ENCODE measurements at places on chromosomes 12 and 14.

- no peak for DNase-seq
Measured at GRCh38 chr12:93041416-93041815, 112.3 kb upstream of the EEA1 start.

- no peak for DNase-seq
Measured at GRCh38 chr14:69841656-69842055, 37.6 kb upstream of the SMOC1 start.

GRCh38 chr12:75976113-75976512 lies 55.5 kb downstream of the PHLDA1 start:
- DNase-seq = no peak

DNA sequence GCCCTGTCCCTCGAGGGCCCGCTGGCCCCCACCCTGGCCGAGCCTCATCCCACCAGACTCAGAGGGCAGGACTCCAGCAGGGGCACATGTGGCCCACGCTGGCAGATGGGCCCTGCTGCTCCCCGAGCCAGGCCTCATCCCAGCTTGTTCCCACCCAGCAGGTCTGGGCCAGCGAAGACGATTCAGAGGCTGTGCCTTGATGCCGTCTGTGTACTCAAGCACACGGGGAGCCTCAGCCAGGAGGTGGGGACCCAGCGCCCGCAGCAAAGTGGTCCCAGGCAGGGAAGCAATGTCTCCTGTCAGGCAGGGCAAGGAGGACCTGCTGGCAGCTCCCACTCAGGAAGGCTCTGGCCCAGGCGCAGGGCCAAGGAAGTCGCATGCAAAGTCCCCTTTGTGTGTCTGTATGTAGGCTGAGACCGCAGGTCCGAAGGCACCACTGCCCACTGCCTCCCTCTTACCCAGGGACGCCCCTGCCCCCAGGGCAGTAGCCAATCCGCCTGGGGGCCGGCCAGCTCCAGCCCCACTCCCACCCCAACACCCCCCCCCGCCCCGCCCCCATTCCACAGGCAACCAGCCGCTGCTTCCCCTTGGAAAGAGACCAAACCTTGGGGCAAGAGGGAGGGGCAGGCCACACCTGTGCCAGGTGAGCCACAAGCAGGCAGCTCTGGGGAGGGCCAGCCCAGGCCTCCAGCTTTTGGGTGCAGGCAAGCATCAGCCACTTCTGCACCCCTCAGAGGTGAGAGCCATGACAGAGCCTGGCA lies 9.4 kb downstream of the DEGS2 start:
- no peak for DNase-seq

DNA sequence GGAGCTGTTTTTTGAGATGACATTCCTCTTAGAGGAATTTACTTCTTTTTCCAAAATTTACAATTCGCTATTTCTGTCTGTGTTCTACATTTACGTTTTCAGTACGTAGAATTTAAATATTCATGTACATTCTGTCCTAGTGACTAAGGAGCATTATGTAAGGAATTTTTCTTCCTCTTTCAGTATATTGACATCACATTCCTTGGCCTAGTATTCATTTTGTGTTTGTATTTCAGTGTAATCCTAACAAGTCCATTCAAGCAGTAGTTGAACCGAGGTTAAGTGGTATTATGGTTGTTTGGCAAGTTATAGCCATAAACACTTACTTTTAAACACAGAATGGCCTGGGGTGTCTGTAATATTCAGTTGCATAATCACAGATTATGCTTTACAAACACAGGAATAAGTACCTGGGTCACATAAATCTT lies 465.2 kb downstream of the PCNX1 start:
- peak; percentile 15 for DNase-seq

GRCh38 chr12:69553628-69554248 lies 31.5 kb upstream of the CCT2 start:
- DNase-seq = peak; percentile 24

GRCh38 chr12:115606040-115606439 lies 671.5 kb downstream of the MED13L start:
- DNase-seq = no peak

DNA sequence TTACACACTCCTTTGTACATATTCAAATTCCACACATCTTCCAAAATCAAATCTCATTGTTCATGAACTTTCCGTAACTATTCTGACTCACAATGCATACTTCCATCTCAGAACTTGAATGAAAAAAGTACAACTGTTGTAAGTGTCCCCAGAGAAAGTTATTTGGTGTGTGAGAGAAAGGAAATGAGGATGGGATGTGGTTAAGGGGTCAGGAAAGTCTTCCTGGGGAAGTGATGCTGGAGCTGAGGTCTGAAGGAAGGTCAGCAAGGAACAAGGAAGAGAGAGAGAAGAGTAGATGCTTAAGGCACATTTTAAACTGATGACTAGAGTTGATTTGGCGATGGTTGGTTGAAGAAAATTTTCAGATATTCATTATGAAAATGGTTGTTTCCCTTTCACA lies 340.0 kb upstream of the STXBP6 start:
- no peak for DNase-seq

- no peak for DNase-seq
Measured at GRCh38 chr12:88693837-88694445, 113.7 kb upstream of the KITLG start.

- no peak for DNase-seq
Measured at GRCh38 chr12:113759135-113759534, 207.0 kb downstream of the RBM19 start.

GRCh38 chr12:98244136-98244535 lies 271.3 kb upstream of the TMPO start:
- no peak for DNase-seq

- DNase-seq = peak; percentile 8
Measured at GRCh38 chr12:131210506-131211339, 257.0 kb downstream of the ADGRD1 start.

DNA sequence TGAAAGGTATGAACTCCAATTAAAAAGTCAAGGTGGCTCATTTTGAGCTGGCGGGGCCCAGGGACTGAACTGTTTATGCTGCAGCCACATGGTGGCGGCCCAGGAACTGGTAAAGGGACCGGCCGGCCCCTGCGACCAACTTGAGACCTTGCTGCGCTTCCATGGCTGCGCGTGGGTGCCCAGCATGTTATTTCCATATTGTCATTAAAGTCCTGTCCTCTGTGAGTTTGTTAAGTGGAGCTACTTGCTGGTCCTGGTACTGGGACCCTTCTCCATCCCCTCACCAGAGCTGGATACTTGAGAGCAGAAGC lies 62.3 kb downstream of the BEGAIN start:
- peak; percentile 43 for DNase-seq

DNA sequence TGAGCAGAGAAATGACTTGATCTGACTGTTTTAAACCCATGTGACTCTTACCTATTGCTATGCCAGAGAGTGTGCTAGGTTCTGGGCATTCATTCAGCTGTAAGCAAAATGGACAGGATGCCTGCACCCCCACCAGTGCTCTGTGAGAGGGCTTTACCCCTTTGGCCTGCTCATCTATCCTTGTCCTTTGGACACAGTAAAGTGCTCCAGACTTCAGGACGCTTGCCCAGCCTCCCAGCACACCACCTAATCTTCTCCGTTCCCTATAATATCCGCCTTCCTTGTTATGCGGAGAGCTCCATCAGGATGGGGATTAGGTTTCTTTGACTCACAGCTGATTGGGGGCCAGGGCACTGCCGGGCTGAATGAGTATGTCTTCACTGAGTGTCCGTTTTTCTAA lies 4.4 kb upstream of the ZNF839 start:
- DNase-seq = no peak

GRCh38 chr14:52251724-52252123 lies 15.8 kb upstream of the PTGDR start:
- DNase-seq = no peak

- DNase-seq = no peak
Measured at GRCh38 chr14:33249233-33249820, 310.6 kb downstream of the NPAS3 start.

- DNase-seq = peak; percentile 16
Measured at GRCh38 chr12:1913377-1914113, 4.9 kb downstream of the CACNA2D4 start.

- DNase-seq = peak; percentile 53
Measured at GRCh38 chr12:12899530-12900380, 8.4 kb downstream of the GPRC5A start.

- peak; percentile 21 for DNase-seq
Measured at GRCh38 chr12:5796171-5796958, 148.7 kb downstream of the ANO2 start.

- no peak for DNase-seq
Measured at GRCh38 chr12:25416516-25416915, 136.6 kb downstream of the LMNTD1 start.

DNA sequence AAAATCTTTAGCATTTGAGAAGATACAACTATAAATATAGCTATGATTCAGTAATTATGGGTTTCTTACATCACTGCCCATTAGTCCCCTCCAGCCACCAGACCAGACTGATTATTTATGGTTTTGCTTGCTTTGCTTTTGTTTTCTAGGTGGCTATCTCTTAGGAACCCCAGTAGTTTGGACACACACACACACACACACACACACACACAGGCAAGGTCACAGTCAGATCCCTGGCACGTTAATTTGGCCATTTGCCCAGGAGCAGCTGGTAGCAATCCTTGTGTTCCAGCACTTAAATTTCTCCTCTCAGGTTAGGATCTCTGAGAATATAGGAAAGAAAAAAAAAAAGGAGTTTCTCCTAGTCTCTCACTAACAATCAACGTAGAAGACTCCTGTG lies 90.2 kb upstream of the RESF1 start:
- DNase-seq = no peak

DNA sequence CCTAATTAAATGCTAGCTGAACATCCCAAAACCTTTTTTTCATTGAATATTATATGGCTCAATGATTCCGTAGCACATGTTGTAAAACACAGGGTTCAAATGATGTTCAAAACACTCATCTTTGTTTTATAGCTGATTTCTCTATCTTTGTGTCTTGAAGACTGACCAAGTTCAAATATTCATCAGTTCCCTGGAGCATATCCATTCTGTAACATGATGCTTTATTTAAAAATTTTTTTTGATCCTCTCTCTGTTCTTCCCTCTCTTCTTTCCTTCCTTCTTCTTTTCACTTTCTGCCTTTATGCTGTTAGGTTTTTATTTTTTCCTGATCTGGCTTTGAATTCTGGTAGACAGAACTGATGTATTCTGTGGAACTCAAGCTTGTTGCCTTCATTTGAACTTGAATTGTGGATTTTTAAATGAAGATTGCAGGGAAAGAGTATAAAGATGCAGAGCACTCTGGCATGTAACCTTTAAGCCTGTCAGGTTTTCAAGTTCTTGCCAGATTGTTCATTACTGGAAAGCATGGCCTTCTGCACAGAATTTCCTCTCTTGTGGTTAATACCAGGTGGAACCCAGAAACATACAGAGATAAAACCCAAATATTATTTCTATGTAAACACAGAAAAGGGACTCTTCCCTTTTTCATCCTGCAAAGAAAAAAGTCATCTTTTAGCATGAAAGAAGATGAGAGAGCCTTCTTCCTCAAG lies 39.5 kb downstream of the PROX2 start:
- DNase-seq = no peak

DNA sequence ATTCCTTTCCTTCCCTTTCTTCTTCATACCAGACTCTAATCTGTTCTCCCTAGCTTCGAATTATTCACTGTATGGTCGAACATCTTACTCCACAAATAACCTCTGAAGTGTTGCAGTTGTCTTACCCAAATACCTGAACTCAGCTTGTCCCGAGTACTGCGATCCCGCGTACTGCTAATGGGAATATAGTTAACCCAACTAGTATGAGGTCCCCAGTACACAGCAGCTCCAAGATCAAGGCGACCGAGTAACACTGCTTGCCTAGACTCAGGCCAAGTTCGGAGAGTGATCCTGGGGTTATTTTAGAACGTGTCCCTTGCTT lies 462 bp upstream of the ETNK1 start:
- no peak for DNase-seq

- no peak for DNase-seq
Measured at GRCh38 chr12:19209661-19210060, 80.1 kb downstream of the PLEKHA5 start.

DNA sequence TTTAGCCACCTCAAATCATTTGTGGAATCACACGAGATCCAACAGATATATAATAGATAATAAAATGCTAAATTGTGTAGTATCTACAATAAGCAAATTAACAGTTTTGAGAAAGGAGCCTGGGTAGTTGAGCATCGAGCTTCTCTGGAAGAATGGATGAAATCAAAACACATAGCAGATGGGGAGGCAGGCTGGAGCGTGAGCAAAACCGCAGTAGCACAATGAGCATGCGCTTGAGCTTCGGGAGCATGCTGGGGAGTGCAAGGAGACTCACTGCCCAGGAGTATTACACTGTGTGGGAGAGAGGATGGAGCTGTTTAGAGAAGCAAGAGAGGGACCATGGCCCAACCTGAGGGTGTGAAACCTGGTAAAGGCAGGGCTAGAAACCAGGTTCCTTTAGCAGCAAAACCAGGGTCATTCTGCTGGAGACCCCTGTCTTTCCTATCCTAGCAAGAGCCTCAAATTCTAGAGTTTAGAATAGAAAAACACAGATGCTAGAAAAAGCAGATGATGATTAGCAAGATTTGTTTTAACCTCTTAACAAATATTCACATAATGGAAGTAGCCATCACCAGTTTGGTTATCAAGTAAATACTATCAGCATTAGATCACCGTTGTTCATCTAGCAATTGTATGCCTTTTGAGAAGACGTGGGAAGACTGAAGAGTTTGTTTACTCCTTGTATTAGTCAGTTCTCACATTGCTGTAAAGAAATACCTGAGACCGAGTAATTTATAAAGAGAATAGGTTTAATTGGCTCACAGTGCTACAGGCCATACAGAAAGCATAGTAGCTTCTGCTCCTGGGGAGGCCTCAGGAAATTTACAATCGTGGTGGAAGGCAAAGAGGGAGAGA lies 484.8 kb downstream of the EGLN3 start:
- DNase-seq = no peak

DNA sequence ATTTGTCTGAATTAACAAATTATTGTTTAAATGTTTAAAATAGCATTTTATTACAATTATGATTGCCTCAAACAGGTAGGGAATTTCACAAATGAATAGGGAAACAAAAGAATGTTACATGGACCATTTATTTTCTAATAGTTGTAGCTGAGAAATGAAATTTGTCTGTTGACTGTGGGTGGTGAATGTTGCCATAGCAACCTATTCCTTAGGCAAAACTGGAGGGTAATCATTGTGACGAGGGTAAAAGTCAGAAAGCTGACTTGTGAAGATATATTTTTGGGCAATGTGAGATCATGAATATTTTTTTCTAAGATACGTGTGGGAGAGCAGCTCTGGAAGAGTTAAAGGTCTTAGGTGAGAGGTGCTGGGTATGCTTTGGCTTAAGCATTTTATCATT lies 24.2 kb upstream of the CLEC14A start:
- no peak for DNase-seq

GRCh38 chr12:116353958-116354357 lies 76.5 kb upstream of the MED13L start:
- DNase-seq = no peak

- peak; percentile 59 for DNase-seq
Measured at GRCh38 chr12:57620936-57621496, 9.8 kb downstream of the ARHGEF25 start.
